ENCODE measurements at places on chromosomes 12 and 14.

GRCh38 chr12:1318327-1319031 lies 275.9 kb downstream of the FBXL14 start:
- DNase-seq = no peak

DNA sequence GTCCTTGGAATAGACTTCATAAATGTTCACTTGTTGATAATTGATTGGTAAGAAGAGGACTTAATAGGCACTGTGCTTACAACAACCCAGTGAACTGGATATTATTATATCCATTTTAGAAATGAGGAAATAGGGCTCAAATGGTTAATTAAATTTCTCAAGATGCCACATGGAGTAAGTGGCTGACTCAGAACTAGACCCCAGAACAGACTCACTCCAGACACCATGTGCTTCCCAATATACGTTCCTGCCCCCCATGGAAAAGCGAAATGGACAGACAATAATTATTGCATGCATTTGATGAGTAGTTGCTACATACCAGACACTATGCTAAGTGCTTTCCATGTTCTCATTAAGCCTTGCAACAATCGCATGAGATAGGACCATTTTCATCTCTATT lies 895 bp upstream of the ANKS1B start:
- no peak for DNase-seq

DNA sequence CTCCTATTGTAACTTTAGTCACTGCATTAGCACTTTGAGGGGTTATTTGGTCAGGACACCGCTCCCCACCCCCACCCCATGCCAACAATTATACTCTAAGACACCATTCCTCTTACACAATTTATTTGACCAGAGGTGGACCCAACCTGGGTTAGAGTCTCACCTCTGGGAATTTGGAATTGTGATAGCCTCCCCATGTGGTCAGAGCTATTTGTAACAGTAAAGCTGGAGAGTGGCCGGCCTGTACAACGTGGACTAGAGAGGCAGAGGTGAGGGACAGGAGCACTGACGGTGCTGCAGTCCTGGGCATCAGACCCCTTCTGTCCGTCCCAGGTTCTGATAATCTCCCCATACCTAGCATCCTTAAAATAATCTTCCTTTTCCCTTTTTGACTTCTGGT lies 3.3 kb upstream of the HAL start:
- DNase-seq = no peak

- no peak for DNase-seq
Observed at GRCh38 chr12:5830111-5830510, 114.9 kb downstream of the ANO2 start.

- peak; percentile 66 for DNase-seq
Observed at GRCh38 chr14:102088012-102088792, 1.4 kb upstream of the HSP90AA1 start.

GRCh38 chr12:104182144-104182543 lies 33.4 kb upstream of the TXNRD1 start:
- DNase-seq = no peak

GRCh38 chr12:31234053-31234840 lies 91.7 kb downstream of the SINHCAF start:
- DNase-seq = no peak

DNA sequence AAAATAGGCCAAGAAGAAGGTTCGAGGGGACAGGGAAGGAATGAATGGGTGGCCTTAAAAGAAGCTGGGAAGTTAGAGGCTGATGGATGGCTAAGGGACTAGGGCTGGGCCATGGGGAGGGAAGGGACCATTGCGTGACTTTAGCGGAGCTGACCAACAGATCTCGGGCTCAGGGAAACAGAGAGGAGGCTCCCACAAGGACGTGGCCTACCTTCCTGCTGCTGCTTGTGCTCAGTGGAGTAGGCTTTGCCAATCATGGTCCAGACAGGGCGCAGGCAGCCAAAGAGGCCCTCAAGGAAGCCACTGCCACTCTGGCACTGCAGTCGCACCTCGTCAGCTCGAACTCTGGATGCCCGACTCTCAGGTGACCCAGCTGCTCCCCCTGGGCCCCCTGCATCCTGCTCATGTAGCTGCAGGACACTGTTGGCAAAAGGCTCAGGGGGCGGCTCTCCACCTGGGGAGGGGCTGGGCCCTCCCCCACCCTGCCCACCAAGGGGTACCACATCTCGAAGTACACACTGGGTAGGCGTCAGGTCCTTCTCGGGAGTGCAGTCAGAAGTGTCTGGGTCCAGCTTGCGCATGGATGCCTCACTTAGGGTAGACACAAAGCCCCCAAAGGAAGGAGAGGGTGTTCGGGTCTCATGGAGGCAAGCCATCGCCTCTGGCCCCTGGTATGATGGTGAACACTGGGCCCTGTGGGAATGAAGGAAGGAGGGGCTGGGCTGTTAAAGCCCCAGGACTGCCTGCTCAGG lies 12.3 kb downstream of the MAP3K12 start:
- DNase-seq = no peak

DNA sequence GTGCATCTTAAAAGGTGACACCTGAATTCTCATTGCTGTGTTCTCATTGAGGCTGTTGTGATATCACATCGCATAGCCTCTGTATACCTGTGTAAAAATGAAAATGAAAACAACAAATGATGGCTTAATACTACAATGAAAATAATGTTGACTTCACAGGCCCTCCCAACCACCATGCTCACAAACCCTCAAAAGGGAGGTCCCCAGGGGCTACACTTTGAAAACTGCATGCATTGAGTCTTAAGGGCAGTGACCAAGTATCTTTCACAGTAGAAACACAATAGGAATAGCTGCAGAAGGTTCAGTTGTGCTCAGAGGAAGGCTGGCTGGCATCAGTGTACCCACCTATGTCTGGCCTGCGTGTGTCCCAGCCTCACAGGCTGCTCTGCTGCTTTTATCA lies 27.6 kb upstream of the KCNK13 start:
- no peak for DNase-seq

DNA sequence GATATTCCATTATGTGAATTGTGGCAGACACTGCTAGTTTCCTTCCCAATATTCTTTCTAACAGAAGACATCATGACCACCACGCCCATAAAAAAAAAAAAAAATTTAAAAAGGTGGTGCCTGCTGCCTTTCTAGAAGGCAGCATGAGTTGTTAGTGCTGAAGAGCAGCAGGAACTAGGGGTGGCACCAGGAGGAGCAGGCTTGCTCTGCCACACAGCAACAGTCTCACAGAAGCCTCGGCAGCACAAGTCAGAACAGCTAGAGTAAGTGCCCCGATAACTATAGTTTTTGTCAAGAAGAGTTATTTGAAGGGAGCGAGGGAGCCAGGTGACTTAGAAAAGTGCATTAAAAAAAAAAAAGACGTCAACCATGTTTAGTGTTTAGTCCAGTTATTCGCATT lies 66.4 kb upstream of the TMEM263 start:
- no peak for DNase-seq

DNA sequence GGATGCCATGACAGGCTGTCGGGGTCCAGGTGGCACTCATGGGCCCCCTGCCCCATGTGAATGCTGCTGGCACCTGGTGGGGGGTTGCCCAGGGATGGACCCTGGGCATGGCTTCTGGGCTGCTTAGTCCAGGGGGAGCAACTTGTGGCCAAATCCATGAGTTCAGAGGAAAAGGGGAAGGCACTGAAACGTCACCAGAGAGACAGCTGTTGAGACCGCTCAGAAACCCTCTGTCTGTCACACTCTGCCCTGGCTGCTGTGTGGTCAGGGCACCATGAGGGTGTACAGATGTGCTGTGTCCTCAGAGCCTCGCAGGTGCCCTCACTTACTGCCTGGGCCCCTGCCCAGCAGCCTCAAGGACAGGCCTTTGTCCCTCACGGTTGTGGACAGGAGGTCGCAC lies 9.4 kb downstream of the CLBA1 start:
- DNase-seq = no peak

DNA sequence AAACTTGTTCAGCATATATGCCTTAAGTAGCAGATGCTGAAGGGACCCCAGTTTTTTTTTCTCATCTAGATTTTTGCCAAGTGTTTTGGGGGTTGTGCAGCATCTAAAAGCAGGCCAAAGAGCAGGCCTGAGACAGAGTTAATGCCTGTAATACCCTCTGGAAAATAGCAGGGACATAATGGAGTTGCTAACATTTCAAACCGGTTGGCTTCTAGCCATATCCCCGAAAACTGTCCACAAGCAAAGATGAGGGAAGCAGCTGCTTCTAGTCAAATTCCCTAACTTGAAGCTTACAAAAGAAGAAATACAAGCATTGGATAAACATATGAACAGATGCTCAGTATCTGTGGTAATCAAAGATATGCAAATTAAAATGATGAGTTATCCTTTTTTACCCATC lies 52.1 kb upstream of the AEBP2 start:
- no peak for DNase-seq

GRCh38 chr14:56953884-56954283 lies 143.6 kb upstream of the OTX2 start:
- no peak for DNase-seq

DNA sequence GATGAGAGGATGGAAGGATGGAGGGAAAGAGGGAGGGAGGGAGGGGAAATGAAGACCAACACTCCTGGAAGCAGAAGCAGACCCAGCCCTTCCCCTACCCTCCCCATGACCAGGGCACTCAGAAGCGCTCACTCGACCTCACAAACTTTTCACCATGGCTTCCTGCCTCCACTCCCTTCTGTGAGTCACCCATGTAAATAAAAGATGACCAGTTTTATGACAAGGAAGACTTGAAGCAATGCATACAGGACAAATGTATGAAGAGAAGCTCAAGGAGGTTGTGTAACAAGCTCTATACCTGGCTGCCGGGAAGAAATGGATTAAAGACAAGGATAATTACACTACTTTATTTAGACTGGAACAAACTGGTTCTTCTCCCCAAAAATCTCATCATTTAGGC lies 63.8 kb downstream of the CDC42BPB start:
- DNase-seq = no peak

DNA sequence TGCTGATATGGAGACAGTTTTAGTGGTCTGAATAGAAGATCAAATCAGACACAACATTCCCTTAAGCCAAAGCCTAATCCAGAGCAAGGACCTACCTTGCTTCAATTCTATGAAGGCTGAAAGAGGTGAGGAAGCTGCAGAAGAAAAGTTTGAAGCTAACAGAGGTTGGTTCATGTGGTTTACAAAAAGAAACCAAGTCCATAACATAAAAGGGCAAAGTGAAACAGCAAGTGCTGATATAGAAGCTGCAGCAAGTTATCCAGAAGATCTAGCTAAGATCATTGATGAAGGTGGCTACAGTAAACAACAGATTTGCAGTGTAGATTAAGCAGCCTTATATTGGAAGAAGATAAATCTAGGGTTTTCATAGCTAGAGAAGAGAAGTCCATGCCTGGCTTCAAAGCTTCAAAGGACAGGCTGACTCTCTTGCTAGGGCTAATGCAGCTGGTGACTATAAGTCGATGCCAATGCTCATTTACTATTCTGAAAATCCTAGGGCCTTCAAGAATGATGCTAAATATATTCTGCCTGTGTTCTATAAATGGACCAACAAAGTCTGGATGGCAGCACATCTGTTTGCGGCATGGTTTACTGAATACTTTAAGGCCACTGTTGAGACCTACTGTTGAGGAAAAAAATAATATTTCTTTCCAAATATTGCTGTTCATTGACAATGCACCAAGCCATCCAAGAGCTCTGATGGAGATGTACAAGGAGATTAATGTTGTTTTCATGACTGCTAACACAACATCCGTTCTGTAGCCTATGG lies 361.0 kb downstream of the DPF3 start:
- DNase-seq = no peak

DNA sequence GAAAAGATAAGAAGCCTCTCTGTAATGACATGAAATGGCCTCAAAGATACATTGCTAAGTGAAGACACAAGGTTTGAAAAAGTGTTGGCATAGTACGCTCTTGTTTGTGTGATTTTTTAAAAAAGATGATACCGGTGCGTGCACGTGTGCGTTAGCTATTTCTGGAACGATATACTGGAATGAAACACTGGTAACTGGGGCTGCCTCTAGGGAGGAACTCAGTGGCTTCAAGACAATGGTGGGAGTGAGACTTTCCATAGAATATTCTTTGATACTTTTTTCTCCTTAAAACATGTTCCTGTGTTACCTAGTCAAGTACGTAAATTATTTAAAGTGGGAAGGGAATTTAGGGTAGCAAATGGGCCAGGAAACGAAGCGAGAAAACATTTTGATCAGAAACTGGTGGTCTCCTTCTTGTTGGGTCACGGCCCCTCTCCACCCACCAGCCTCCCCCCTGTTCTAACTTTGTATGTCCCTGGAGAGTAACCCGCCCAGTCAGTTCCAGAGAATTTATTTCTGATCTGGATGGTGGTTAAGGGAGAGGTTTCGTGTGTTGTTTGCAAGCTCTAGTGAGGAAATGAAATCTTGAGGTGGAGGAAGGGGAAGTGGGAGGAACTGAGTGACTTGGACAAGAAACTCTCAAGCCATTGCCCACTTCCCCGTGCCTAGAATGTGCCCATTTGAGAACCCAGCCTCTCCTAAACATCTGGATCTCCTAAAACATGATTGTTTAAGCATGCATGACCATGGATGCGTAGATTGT lies 6.6 kb downstream of the FGF6 start:
- peak; percentile 3 for DNase-seq

DNA sequence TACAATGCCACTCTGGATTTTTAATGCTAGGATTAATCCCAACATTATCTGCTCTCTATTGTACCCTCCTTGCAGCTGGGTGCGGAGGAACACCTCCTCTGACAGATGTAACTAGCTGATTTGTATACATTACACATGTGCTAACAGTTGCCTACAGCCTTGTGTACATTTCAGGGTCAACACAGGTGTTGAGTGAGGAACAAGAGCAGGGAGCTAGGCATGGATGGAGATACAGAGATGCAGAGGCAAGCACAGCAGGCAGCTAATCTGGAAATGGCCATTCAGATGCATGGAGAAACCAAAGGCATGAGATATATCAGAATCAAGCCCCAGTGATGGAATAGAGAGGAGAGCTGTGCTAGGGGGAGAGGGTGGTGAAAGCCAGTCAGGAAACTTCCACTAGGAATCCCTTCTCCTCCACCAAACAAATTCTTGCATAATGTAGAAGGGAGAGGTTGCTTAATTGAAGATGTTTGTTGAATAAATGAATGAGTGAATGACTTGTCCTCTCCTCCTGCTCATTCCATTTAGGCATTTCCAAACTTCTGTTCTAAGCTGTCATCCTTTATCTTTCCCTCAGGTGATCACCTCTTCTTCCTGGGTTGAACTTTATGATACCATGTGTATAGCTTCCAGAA lies 313.2 kb downstream of the ATP23 start:
- no peak for DNase-seq

DNA sequence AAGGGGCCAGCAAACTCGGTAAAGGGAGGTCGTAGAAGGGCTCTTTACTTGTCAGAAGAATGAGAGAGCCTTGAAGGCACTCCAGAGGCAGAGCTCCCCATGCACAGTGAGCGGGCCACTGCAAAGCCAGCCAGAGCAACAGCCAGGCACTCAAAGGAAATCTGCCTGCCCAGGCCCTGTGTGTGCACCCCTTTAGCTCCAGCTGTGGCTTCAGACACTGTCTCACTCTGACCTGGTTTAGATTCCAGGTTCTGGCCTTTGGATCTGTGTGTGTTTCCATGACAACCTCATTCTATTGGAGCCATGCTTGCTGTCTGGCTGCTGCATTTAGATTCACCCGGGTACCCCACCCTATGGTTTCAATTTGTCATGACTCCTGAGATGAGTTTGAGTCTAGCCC lies 170.3 kb downstream of the CAPZA3 start:
- DNase-seq = no peak

All from CD4-positive, alpha-beta T cell treated with Interleukin-12 subunit alpha and Interleukin-12 subunit beta, for 1 hour (primary cell).